ENCODE measurements at places on chromosomes 6 and 20.
A peak's percentile ranks its signal among the peaks of the same experiment; 100 is the strongest.

- DNase-seq: no peak
These were observed 957 bp upstream of the VEGFA start for GRCh38 chr6:43768983-43769525.

DNA sequence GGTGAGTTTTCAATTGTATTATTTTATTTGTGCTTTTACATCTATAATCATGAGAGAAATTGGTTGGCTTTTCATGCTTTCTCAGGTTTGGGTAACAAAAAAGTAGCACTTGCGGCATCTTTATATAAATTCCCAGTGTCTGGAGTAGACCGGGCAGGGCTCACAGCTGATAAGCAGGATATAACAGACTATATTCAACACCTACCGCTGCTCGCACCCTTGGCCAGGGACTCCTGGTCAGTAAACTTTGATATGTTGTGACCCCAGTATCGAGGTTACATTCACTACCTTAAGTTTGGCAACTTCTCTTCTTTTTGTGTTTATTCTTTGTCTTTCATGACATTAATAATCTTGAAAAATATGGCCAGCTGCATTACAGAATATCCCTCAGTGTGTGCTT, 343.4 kb downstream of the TBC1D32 start:
- DNase-seq: no peak

- no peak for DNase-seq
These were observed 26.6 kb downstream of the NCOA6 start for GRCh38 chr20:34798871-34799270.

GRCh38 chr20:8867038-8867740, 201.7 kb upstream of the PLCB4 start:
- no peak for DNase-seq

- DNase-seq: no peak
These were observed 375.1 kb downstream of the HACE1 start for GRCh38 chr6:104484626-104485025.

DNA sequence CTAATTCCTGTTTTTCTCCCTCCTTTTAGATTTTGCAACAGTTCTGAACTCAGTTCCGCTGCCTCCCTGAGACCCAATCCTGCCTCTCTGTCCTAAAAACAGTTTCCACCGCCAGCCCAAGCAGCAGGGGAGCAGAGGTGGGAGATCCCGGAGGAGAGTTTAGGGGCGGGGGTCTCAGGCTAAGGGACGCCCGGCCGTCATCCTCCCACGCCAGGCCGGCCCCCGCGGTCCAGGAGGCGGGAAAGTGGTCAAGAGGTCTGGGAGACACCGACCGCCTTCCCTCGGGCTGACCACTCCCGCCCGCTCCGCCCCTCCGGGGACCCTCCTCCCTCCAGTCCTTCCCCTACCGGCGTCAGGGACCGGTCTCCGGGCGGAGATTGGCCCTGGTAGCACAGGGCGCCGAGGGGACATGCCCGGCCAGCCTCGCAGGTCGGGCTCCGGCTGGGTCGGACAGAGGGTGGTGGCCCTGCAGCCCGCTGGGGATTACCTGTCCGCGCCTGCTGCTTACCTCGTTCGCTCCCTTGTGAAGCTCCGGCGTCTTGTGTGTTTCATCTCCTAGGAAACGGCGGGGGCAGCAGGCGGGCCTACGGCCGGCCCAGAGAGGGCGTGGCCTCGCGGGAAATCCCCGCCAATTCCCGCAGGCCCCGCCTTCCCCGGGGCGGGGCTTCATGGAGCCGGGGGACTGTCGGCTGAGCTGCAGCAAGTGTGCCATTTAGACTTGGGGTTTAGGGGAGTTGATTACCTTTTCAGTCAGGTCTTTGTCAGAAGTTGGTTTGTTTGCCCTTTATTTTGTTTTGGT, at the start of gene MAK:
MAK (minus strand) TSS at position 545 of the 799 bp plus-strand sequence. CDS start 7,891 bp downstream, outside the sequence.
- DNase-seq: peak; percentile 82

DNA sequence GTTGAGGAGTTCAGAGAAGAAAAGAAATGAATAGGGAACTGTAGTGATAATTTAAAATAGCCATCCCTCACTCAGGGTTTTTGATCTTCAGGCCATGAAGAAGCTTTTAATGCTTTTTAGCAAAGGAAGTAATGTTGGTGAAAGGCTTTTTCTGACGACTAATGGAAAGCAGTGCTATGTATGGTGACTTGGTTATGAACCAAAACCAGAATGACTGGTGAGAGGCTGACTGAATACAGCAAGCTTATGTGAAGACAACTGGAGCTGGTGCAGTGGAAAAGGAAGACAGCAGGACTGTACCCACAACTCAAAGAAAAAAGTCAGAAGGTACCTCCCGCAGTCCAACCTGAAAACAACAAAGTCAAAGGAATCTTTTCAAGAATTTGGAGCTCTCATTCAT, 118.8 kb downstream of the PRDM1 start:
- DNase-seq: no peak

DNA sequence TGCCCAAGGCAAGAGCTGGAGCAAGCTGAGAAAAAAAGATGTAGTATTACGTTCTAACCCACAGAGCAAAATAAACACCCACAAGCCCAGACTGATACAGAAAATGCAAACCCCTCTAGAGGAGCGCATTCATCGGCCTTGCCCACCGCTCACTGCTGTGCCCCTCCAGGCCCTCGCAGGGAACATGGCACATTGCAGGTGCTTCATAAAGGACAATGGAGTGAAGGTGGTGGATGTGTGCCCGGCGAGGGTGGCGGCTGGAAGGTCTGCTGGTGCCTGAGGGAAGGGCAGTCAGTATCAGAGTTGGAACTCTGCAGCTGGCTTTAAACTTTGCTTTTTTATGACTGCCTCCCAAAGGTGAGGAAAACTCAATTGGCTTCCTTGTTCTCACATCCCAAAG, 18.5 kb upstream of the IRF4 start:
- no peak for DNase-seq

GRCh38 chr6:149480502-149481280, 4.1 kb downstream of the ZC3H12D start:
- DNase-seq: peak; percentile 65

DNA sequence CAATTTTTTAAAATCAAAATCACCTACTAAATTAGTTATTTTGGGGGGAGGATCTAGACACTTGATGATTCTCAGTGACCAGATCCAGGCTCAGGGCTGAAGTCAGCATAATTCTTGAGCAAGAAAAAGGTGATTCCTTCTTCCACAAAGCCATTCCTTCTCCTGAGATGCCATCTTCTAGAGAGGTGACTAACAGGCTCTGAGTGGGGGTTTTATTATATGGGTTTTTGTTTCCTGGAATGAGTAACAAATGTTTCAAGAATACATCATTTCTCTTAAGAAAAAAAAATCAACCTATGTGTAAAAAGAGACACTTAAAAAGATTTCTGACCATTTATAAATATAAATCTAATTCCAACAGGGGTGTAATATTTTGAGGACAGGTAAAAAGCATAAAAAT, 154.3 kb downstream of the NFATC2 start:
- no peak for DNase-seq

DNA sequence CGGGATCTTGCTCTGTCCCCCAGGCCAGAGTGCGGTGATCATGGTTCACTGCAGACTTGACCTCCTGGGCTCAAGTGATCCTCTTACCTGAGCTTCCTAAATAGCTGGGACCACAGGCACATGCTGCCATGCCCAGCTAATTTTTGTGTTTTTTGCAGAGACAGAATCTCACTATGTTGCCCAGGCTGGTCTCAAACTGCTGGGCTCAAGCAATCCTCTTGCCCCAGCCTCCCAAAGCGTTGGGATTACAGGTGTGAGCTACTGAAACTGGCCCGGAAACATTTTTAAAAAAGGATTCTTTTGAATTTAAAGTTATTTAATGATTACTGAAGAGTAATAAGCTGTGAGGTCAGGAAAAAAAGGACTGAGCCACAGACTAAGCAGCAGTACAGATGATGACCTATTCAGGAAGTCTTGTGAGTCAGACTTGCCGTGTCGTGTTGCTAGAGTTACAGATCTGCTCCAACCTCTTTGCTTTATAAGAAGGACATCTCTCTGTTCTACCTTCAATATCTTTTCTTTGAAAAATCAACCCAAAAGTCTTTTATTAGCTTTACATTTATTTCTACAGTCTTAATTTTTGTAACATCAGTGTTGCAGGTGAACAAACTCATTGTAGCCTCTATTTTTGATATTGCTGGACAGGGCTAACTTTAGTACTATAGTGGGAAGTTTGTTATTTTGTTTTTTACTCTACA, 108.7 kb downstream of the NCOA3 start:
- DNase-seq: peak; percentile 72

DNA sequence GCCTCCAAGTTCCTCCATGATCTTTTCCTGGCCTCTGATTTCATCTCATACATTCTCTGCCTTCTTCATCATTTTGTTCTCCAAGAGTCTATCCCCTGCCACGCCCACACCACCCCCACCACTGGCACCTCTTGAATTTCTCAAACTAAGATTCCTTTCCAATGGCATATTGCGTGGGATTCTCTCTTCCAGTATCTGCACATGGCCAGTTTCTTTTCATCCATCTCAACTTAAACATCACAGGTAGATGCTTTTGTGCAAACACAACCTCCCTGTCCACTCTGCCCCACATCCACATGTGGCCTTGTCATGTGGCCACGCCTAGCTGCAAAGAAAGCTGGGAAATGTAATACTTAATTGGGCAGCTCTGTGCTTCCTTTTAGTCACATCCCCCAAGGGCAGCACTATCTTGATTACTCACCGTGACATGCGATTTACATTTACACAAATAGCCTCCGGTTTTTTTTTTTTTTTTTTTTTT, 33.4 kb upstream of the ZMYND8 start:
- no peak for DNase-seq

GRCh38 chr20:48880981-48881657, 40.4 kb upstream of the ARFGEF2 start:
- no peak for DNase-seq

DNA sequence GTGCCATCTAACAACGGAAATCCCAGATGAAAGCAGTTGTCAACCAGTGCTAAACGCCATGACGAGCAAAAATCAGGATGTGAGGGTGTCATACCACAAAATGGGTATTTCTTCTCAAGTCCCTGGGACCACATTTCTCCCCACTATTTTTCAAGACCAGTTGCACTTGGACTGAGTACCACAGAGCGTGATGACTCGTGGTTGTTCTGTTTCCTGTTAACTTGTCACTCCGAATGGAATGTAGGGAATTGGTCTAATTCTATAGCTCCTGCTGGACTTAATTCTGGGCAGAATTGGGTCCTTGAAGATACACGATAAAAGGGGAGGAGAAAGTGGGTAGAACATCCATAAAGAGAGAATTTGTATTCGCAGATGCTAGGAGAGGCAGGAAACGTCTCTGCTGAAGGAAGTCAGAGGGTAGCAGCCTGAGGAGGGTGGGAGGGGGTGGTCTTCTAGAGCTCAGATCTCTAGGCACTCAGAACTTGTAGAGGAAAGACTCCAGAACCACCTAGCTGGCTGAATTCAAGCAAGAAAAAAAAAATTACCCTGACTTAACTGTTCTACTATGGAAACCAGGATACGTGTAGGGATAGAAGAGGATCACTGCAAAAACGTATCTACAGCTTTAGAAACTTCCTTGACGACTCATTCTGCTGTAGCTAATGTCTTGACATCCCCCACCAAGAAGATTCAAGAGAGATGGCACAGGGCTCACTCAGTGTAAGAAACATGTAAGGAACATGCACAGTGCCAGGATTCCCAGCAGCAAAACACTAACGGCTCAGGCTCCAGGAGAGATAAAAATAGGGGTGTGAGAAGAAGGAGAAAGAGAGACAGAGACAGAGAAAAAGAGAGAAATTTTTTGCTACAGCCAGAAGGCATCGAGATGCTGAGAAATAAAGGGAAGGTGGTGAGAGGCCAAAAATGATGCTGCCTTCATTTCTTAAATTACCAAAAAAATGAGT, 494.7 kb downstream of the CD83 start:
- DNase-seq: no peak

DNA sequence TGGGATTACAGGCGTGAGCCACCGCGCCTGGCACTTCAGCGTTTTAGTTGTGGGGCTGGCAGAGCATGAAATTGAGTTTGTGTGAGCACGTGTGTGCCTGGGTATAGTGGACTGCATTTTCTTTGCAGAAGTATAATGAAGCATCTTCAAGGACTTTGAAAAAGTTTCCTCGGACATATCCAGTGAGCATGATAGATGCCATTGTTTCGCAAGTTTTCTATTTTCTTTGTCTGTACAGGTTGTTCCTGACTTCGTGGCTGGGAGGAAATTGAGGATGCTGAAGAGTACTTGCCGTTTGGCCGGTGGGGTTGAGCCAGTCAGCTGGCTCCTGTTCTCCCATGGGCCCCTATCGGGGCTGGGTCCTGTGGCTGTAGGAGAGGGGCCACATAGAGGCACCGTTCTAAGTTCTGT, 55.9 kb downstream of the RREB1 start:
- DNase-seq: no peak

DNA sequence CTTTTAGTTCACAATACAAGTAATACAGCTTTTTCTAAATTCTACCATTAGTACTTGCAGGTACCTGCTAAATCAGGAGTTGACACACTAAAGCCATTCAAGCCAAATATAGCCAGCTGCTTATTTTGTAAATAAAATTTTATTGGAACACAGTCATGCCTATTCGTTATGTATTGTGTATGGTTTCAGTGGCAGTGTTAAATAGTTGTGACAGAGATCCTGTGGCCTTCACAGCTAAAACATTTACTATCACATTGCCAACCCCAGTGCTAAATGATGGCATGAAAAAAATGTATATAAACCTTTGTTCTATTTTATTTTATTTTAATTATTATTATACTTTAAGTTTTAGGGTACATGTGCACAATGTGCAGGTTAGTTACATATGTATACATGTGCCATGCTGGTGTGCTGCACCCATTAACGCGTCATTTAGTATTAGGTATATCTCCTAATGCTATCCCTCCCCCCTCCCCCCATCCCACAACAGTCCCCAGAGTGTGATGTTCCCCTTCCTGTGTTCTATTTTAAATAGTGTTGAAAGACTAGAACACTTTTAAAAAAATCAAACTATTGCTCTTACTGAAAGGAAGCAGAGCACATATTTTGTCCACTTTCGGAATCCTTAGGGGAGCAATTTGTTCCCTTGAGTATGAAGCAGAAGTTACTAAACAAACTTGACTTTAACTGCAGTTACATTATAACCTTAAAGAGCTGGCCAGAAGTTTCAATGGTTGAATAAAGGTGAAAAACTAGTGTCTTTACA, 115.7 kb downstream of the PRIM2 start:
- no peak for DNase-seq

- no peak for DNase-seq
These were observed 28.3 kb downstream of the NFATC2 start for GRCh38 chr20:51514249-51514648.

GRCh38 chr6:144546807-144547206, 261.7 kb downstream of the UTRN start:
- DNase-seq: no peak
